ENCODE measurements at places on chromosomes 7 and 10. TPM values are rescaled to one million over a fixed set of nuclear protein-coding genes. Genes with fewer than 3 reads are reported as not detected.

- DNase-seq, result no peak
Measured at GRCh38 chr10:104835422-104835821, 194.3 kb downstream of the SORCS3 start.

Gene LIPM
- total RNA-seq, result not detected

- DNase-seq, result peak; percentile 55
Measured at GRCh38 chr10:119080521-119081259, at the start of gene EIF3A. Gene EIF3A (minus strand): TSS chr10:119080817. CDS start chr10:119080676, 141 bp downstream.

- no peak for DNase-seq
Measured at GRCh38 chr10:108392286-108392685, 1227.8 kb upstream of the SORCS1 start.

DNA sequence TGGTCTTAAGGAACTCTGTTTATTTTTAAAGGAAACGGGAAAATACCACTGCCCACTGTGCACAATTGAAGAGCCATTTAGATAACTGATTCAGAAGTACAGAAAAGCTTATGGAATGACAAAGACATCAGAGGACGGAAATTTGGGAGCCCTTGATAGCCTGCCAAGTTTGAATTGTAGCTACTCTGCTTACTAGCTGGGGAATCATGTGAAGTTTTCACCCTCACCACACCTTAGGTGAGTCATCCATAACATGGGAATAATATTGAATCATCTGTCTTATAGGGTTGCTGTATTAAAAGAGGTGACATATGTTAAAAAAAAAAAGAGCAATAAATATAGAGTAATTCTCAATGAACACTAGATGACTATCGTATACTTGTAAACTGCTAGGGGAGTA is 1104.2 kb downstream of the GATA3 start:
- DNase-seq, result no peak

Gene OR2A7
- total RNA-seq, result 3.8 TPM

DNA sequence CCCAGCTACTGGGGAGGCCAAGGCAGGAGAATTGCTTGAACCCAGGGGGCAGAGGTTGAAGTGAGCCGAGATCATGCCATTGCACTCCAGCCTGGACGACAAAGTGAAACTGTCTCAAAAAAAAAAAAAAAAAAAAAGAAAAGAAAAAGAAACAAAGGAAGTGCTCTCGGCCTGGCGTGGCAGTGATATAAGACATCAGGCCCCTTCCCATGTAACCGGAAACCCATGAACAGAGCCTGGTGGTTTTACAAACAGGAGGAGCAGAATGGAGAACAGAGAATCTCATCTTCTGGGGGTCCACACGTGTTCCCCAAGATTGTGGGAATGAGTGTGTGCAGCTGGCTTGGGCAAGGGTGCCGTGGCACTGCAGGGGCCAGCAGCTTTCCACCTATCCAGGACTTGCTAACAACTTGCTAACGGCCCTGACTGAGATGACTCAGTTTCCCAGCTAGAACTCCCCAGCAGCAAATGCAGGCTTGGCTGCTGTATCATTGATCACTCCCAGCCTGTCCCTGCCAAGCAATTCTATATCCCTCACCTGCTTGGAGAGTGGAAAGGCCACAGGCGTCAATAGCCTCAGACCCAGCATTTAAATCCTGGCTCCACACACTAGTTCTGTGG is 103.0 kb downstream of the COL26A1 start:
- DNase-seq, result no peak

Gene PWWP2B
- 6.0 TPM for total RNA-seq

GRCh38 chr10:101052285-101052684 is 9.5 kb upstream of the KAZALD1 start:
- no peak for DNase-seq

Gene DPY19L1
- 20.0 TPM for total RNA-seq

DNA sequence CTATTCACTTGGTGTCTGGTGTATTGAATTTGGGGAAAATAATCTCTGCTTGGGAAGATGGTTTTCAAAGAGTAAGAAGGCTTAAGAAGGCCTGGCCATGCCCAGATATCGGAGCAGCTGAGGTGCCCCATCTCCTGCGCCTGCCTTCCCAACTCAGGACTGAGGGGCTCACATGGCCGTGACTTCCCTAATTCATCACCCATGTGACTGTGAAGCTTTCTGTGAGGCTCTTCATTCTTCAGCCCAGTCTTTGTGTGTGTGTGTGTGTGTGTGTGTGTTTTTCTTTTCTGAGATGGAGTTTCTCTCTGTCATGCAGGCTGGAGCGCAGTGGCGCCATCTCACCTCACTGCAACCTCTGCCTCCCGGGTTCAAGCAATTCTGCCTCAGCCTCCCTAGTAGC is 53.2 kb downstream of the PROSER2 start:
- no peak for DNase-seq

Gene CREM
- total RNA-seq, result 159 TPM

GRCh38 chr10:47346581-47347302 is 1.4 kb upstream of the RBP3 start:
- DNase-seq, result no peak

Gene IGFBP1
- total RNA-seq, result 3.0 TPM

DNA sequence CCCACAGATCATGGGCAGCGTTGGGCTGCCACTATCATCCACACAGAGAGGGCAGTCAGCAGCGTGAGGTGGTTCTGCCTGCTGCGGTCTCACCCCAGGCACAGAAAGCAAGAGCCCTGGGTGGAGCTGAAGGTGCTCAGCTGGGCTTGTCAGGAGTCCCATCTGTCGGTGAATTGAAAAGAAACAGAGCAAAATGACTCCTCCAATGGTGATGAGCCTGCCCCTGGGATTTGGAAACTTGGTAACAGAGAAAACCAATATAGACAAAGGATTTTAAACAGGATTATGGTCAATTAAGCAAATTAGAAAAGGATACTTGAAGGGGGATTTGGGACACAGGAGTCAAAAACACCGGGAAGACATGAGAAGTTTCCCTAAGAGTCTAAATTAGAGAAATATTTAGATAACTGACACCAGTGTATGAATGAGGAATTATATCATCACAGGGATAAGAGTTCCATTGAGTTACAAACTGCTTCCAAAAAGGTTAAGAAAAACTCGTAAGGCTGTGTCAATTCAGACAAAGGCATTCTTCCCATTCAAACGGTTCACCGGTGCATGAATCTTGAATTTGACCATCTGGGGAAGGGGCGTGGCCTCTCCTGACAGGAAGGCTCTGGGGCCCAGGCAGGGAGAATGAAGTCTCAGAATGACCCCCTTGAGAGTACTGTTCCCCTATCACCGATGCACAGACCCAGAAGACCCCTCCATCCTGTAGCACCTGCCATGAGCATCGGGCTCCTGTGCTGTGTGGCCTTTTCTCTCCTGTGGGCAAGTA is 70.0 kb upstream of the PRSS58 start:
- no peak for DNase-seq

DNA sequence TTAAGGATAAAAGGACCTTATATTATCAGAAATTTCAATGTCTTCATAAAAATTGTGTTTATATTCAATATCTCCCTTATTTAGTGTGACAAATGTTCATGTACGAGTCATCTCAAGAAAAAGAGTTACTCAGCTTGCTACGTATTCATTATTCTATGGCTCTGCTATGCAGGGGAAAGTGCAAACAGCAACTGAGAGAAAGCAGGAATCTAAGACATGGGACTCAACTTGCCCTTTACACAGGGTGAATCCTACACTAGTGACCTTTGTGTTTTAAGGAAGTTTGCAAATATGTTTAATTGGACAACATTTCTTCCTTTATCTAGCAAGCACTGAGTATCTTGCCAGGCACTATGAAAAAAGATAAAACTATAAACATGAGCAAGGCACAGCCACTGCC is 104.7 kb downstream of the NPSR1 start:
- no peak for DNase-seq

Gene TFPI2
- total RNA-seq, result 181 TPM

DNA sequence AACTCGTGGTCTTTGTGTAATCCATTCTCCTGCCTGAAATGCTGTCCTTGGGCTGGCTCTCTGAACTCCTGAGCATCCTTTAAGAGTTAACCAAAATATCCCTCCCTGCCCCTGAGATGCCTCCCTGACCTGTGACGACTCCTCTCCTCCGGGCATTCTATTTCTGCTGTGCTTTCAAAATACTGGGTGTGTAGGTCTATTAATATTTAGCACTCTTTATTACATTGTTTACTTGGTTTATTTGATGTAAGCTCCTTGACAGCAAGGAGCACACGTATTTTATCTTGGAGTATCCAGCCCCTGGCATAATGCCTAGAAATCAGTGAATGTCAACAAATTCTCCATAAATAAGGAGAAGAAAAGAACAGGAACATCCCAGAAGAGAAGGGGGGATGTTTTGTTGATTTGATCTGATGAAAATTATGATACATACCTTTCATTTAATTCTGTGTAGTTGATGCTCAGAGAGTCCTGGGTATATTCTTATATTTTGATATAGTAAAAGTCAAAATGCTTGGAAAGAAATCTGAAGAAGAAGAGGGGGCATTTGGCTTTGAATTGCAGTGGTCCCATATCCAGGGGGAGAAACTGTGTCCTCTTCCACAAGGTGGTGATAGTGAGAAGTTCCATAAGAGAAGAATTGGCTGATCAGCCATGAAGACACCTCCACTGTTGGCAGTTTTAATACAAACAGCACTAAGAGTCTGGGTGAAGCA is 107.7 kb upstream of the MPP7 start:
- no peak for DNase-seq

GRCh38 chr10:102109166-102110116 is 10.7 kb downstream of the LDB1 start:
- DNase-seq, result no peak

DNA sequence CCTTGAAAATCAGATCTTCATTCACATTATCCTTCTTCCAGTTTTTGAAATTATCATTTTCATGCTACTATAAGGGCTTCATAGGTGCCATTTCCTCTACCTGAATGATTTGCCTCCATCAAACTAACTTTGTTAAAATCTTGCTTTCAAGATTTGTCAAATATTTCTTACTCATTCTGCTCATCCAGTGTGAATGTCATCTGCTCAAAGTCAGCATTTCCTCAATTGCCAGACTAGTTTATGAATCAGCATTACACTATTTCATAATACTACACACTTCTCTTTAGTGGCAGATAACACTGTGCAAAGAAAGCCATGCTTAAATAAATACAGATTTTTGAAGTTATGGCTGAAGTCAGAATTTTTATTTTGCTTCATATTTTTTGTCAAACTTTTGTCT is 21.3 kb upstream of the LIPF start:
- DNase-seq, result no peak

- no peak for DNase-seq
Measured at GRCh38 chr10:1594372-1595241, 142.7 kb downstream of the ADARB2 start.

DNA sequence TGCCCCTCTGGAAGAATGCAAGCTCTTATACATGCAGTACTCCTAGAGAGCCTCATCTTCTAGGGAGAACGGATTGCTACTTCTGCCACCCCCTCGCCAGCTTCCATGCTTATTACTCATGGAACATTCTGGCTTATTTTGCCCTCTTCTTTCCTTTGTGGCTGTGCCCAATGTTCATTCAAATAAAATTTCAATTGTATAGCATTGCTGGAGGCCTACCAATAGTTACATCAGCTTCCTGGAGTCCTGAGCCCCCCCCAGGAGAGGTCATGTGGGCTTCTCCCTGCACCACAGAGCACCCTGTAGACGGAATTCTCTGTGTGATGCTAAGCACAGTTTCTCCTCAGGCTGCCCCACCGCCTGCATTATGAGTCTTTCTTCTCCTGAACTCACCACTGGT is 1094.0 kb downstream of the KCNMA1 start:
- no peak for DNase-seq

Gene ZNRF2
- 14.9 TPM for total RNA-seq

DNA sequence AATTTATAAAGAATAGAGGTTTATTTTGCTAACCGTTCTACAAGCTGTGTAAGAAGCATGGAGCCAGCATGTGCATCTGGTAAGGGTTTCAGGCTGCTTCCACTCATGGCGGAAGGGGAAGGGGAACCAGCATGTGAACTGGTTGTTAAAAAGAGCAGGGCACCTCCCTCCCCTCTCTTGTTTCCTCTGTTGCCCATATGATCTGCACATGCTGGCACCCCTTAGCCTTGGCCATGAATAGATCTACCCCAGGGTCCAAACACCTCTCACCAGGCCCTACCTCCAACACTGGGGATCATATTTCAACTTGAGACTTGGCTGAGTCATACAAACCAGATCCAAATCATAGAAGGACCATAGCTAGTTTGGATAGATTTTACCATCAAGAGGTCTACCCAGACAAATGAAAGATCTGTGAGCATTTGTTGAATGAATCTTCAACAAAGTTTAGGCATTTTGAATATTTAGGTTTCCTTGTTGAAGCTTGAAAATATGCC is 36.0 kb upstream of the NRP1 start:
- DNase-seq, result no peak
